ENCODE measurements at places on chromosomes 16 and 17.

DNA sequence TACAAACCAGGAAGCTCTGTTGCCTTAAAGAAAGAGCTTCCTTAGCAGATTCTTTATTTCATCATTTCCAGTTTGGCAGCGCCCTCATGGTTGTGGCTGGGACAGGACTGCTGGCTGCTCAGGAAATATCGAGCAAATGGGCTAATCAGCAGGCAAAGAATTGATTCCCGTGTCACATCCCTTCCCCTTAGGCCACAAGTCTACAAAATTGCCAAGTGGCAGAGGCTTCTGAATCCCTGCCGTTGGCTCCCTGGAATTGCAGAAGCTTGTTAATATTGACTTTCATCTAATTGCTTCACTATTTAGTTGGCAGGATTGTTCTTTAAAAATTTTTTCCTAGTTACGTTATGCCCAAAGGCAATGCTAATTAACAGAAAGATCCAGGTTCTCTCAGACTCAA is 456.3 kb upstream of the ERCC4 start:
- no peak for DNase-seq

- DNase-seq: no peak
These were observed 22.2 kb downstream of the SRCAP start for GRCh38 chr16:30721167-30721566.

DNA sequence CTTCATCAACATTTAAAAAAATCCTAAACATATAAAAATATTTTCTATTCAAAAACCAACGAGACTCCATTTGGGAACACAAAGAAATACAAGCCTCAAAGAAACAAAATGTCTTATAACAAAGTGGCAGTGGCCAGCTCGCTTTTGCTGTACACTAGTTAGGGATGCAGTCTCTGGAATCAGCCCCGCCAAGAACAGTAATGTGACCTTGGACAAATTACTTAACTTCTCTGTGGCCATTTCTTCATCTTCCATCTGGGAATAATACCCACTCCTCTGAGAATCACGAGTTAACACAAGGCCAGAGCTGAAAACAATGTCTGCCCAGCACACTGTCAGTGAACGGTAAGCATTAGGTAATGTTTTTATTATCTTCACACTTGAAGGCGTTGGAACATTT is 5.6 kb downstream of the STAT5B start:
- no peak for DNase-seq

GRCh38 chr16:14344945-14345344 is 273.8 kb downstream of the MRTFB start:
- no peak for DNase-seq

- DNase-seq: no peak
These were observed 896.8 kb downstream of the CDH11 start for GRCh38 chr16:64225036-64225435.

DNA sequence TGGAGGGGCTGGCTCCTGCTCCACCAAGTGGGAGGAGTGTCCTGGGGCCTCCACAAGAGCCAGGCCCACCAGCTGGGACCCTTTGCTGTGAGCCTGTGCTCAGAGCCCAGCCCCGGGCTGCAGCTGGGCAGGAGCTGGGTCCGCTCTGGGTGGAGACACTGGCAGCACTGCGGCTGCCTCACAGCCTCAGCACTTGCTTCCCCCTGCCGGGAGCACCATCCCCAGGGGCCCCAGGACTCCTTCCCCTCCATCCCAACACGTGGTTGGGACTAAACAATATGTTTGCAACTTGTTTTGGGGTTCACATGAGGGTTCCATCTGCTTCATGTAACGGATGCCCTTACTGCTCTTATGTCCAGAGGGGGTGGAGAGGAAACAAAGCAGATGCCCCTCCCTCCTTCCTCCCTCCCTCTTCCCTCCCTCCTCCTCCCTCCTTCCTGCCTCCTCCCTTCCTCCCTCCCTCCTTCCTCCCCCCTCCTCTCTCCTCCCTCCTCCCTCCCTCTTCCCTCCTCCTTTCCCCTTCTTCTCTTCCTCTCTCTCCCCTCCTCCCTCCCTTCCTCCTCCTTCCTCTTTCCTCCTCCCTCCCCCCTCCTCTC is 16.3 kb upstream of the CBFA2T3 start:
- no peak for DNase-seq

DNA sequence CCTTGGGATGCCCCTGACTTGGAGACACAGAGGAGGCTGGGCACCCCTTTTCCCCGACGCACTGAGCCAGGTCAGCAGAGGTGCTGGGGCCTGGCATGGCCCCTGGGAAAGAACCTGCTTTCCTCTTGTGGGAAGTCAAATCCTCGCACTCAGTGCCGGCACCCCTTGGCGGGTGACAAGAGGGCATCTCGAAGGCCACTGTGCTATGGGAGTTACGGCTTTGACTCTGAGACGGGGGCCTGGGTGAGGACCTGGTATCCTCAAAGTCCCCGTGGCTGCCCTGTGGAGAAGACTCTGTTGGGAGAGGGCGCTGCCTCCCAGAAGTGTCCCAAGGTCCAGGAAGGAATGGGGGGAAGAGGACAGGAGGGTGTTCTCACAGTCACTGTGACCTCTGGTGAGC is 117.0 kb downstream of the METRNL start:
- DNase-seq: no peak

DNA sequence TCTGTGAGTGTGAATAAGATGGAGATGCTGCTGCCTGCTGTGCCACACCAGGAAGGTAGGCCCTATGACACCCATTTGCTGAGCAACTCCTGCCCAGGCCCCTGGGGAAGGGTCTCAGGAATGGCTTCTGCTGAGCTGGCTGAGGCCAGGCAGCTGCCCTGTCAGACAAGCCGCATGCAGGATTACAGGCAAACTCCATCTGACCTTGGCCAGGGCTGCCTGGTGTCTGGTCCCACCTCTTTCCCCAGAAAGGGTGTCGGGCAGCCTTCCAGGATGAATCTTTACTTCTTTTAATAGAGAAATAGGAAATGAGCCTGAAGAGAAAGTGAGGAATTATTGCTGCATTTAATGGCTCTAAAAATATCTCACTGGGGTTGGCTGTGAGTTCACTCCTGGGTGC is 182.5 kb downstream of the IRX5 start:
- DNase-seq: no peak

DNA sequence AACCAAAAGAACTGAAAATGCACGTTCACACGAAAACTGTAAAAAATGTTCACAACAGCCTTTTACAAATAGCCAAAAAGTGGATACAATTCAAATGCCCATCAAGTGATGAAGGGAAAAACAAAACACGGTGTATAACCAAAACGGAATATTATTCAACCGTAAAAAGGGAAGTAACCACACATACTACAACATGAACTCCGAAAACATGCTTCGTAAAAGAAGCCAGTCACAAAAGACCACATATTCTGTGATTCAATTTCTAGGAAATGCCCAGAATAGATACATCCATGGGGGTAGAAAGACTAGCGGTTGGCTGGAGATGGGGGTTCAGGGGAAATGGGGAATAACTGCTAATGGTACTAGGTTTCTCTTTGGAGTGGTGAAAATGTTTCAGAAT is 81.5 kb upstream of the TRAP1 start:
- DNase-seq: no peak

DNA sequence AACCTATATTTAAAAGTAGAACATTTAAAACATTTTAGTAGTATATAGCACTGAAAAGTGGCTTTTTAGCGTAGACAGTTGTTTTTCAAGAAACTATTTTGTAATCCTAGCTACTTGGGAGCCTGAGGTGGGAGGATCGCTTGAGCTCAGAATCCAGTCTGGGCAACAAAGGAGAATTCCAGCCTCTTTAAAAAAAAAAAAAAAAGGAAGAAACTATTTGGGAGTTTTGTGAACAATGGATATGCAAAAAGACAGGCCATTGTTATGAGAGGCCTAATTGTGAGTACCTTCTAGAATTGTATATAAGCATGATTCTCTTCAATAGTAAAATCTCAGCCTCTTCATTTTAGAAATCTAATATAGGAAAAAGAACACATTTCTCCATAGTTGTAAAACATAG is 17.6 kb downstream of the OMG start:
- no peak for DNase-seq

DNA sequence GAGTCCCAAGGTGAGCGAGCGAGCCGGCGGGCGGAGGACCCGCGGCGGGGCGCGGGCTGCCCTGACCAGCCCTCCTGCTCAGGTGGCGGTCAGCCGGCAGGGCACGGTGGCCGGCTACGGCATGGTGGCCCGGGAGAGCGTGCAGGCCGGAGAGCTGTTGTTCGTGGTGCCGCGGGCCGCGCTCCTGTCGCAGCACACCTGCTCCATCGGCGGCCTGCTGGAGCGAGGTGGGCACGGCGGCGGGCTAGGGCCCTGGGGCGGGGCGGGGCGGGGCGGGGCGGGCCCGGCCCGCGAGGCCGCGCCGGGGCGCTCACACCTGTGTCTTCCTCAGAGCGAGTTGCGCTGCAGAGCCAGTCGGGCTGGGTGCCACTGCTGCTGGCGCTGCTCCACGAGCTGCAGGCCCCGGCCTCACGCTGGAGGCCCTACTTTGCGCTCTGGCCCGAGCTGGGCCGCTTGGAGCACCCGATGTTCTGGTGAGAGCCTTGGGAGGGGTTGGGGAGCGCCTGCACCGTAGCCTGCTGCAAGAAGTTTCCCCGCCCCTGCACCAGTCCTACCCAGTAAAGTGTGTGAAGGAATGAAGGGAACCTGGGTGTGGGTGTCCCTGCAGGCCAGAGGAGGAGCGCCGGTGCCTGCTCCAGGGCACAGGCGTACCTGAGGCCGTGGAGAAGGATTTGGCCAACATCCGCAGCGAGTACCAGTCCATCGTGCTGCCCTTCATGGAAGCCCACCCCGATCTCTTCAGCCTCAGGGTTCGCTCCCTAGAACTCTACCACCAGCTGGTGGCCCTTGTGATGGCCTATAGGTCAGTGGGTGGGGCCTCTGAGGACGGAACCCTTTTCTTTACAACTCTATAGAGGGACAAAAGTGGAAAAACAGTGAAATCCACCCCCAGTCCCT is 802 bp downstream of the SETD6 start:
- DNase-seq: peak; percentile 66

Data from activated CD8-positive, alpha-beta memory T cell treated with anti-CD3 and anti-CD28 coated beads, Interleukin-2, amount 10 ng/mL, durations not matched to agents 7 days and 5 days (primary cell).